Inflammatory macrophage treated with lipopolysaccharide for 1 hour (primary cell): ENCODE measurements at places on chromosomes 4 and X.

GRCh38 chrX:10176121-10177003 is 19.6 kb downstream of the CLCN4 start:
- DNase-seq = peak; percentile 9

GRCh38 chrX:54043541-54044125 is 640 bp downstream of the PHF8 start:
- DNase-seq = peak; percentile 14

DNA sequence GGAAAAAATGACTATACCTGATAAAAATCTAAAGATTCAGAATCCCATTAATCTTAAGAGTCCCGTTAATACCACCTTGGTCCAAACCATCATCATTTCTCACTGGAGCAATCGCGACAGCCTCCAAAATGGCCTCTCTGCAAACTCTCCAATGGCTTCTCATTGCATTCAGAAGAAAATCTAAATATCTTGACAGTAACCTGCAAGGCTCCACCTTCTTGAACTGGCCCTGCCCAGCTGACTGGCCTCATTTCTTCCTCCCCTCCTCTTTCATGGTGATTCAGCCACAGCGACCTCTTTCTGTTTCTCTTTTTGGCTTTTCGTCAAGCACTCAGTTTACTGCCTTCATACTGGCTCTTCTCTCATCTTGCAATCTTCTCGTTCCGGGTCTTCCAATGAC is 56.2 kb upstream of the GPRIN3 start:
- no peak for DNase-seq

DNA sequence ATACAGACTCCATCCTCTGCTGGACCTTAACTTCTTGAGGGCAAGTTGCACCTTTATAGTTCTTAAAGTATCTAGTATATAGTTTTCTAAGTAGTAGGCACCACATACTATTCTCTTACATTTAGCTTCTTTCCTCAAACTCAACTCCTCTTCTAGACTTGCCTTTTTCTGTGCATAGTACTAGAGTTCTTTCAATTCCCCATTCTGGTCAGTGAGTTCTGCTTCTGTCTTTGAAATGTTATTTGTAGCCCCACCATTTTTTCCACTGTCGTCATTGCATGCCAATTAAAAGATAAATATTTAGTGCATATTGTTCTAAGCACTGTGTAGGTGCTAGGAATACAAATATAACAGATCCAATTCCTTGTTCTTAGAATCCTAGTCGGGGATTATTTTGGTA is 31.6 kb downstream of the CDKL5 start:
- DNase-seq = no peak

- no peak for DNase-seq
Observed at GRCh38 chrX:13764281-13764680, 29.7 kb downstream of the OFD1 start.
